ENCODE measurements at places on chromosomes 13 and 19.

DNA sequence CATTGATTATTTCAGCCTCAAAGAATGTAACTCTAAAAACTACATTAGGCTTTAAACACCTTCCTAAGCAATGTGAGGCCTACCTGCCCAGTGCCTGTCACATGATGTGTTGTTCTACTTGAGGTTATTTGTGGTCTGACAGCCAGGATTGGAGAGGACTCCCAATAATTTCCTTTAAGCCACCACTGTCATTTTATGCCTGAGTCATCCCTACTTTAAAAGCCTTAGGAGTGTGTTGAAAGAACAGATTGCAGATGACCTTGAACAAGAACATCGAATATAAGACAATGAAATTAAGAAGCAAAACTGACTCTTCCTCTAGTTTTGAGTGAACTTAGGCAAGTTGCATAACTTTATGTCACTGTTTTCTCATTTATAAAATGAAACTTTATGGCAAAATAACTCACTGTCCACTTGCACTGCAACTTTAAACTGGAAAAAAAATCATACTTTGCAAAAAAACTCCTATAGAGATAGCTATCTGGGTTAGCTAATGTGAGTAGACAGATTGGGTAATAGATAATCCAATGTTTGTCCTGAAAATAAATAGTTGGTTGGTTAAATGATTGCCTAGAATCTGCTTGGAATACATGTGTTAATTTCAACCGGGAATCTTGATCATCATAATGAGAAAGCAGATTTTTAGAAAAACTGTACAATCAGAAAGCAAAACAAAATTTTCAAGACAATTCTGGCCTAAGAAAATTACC is 361.2 kb downstream of the SUCLA2 start:
- no peak for DNase-seq

GRCh38 chr19:30387311-30388115 is 15.3 kb downstream of the ZNF536 start:
- no peak for DNase-seq

- no peak for DNase-seq
Measured at GRCh38 chr13:33873251-33873908, 55.4 kb downstream of the RFC3 start.

- DNase-seq = no peak
Measured at GRCh38 chr19:49182848-49183375, 25.3 kb downstream of the TRPM4 start.
